Liver (tissue), 10 donors: ENCODE measurements at places on chromosomes 3 and 15. TPM values are rescaled to one million over a fixed set of nuclear protein-coding genes. Genes with fewer than 3 reads are reported as not detected.

GRCh38 chr15:100710222-100710621, 107.8 kb downstream of the ASB7 start:
- peaks cover 4% of the 10 kb centered on the region for H3K4me1 ChIP-seq
- H3K36me3 ChIP-seq = no peaks in the 10 kb centered on the region
- peaks cover 7% of the 10 kb centered on the region for H3K27me3 ChIP-seq

GRCh38 chr3:11238060-11238459, 34.1 kb upstream of the ATG7 start:
- H3K27me3 ChIP-seq = no peaks in the 10 kb centered on the region
- no peaks in the 10 kb centered on the region for H3K4me1 ChIP-seq
- no peak for DNase-seq
- no peak overlapping the region for H3K27ac ChIP-seq
- no peak overlapping the region for H3K4me3 ChIP-seq

DNA sequence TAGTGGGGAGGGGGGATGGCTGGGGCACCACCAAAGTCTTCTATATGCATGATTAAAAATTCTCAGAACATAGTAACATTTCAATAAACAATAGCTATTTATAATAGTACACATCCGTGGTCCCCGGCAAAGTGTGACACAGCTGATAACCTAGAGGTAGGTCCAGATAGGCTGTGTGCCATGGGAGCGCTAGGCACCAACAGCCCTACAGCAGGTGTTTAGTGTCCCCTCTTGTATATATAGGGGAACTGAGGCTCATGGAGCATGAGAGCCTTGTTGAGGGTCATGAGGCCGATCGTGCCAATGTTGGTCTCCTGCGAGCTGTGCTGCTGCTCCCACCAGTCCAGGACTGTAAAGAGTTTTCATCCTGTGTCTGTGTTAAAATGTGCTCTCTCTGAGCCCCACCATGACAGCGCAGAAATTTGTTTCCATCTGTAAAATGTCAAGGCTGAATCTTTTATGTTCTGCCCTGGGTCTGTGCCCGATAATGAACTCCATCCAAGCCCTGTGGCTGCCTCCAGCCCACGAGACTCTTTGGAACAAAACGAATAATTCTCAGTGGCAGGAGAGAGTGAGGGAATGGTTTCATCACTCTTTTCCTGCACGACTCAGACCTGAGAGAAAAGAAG, 14.5 kb downstream of the TMEM158 start:
- no peaks in the 10 kb centered on the region for H3K36me3 ChIP-seq
- no peaks in the 10 kb centered on the region for H3K4me1 ChIP-seq
- H3K27ac ChIP-seq = no peak overlapping the region
- H3K4me3 ChIP-seq = no peak overlapping the region

Gene IL17RD
- 0.67 TPM for total RNA-seq

DNA sequence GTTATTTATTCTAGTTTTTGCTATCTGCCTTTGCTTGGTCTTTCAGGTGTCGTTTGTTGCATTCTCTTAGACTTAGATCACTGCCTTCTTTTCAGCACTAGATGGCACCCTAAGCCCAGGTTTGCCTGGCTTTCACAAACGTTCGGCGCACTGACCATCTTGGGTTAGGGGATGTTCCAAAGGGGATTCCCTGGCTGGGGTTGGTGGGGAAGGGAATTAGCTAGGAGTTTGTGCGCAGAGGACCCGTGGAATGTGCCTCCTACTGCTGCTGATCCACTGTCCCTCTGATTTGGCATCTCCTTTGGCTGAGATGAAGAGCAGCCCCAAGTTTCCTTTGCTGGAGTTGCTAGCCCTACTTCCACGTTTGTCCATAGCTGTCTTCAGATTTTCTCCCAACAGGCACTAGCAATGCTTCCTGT, 33.9 kb downstream of the PFN2 start:
- peak; percentile 50 for DNase-seq
- H3K4me3 ChIP-seq = no peak overlapping the region
- H3K4me1 ChIP-seq = peaks cover 9% of the 10 kb centered on the region
- H3K27me3 ChIP-seq = no peaks in the 10 kb centered on the region
